Left lung (tissue), 14 donors: ENCODE measurements at places on chromosomes 1 and 21. TPM values are rescaled to one million over a fixed set of nuclear protein-coding genes. Genes with fewer than 3 reads are reported as not detected.

CATSPERE gene
- 1.9 TPM for polyA plus RNA-seq

AMY2A gene
- 0.84 TPM for polyA plus RNA-seq

EXTL1 gene
- polyA plus RNA-seq = 0.78 TPM

CYP4A11 gene
- polyA plus RNA-seq = 0.59 TPM

GRCh38 chr1:40050863-40051262 is 10.3 kb downstream of the CAP1 start:
- no peak for DNase-seq

LIN28A gene
- polyA plus RNA-seq = 0.11 TPM

GRCh38 chr1:47471163-47471562 is 33.3 kb downstream of the FOXD2 start:
- no peak for DNase-seq

DNA sequence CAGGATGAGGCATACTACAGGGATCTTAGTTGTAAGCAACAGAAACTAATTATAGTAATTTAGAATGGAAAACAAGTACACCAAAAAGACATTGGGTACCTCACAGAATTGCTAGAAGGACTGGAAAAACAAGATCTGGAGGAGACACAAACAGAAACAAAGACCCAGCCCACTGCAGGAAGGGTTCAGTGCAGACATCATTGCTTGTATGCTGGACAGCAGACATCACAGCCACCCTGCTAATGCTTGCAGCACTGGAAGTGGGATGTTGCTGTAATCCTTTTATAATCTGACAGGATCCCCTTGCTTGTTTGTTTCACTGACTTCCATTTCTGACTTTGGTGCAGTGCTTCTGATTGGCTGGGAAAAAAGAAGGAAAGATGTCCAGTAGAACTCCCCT is 111.4 kb upstream of the ZNF678 start:
- no peak for DNase-seq
